Muscle of back (tissue), 13 donors: ENCODE measurements at places on chromosomes 16 and 17. TPM values are rescaled to one million over a fixed set of nuclear protein-coding genes. Genes with fewer than 3 reads are reported as not detected.

DNA sequence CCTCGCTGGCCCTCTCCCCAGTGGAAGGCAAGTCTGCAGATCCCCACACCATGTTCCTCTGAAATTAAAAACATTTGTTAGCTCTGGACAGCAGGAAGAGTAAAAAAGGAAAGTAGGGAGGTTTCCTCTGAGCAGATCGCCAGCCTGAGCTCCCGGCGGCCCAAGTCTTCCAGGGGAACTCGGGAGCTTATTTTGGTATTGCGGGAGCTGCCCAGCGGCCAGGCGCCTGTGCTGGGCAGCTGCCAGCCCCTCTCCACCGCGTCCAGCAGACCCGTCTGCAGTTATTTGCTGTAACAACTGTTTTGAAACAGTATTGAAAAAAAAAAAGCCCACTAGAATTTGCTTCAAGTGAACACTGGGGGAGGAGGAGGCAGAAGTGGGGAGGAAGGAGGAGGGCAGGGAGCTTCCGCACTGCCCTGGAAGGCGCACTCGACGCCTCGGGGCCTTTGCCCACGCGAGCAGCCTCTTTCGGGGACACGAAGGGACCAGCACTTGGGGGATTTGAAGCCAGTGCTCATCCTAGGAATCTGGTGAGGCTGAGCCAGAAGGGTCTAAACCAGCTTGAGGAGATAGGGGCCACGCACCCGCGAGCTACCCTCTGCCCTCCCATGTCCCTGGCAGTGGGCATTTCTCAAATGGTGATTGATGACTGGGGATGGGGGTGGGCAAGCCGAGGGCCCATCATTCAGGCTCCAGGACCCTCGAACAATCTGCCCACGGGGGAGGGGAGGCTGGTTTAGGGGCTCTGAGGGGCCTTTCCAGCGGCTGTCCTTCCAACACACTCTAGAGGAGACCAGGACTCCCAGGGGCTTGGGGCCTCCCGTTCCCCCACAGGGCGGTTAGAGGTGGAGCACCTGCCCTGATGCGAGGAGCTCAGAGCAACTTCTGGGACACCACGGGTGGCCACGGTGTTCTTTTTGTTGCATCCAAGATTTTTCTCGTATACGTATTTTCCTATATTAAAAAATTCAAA, 3.0 kb upstream of the BAHCC1 start:
- DNase-seq, result peak; percentile 84

- no peak for DNase-seq
These were observed 10.8 kb downstream of the LYRM1 start for GRCh38 chr16:20911361-20911760.

GRCh38 chr16:81651758-81652718, 127.1 kb upstream of the PLCG2 start:
- DNase-seq, result peak; percentile 66

GRCh38 chr17:68344701-68345136, 53.4 kb downstream of the ARSG start:
- DNase-seq, result no peak

ZP2 gene
- polyA plus RNA-seq, result 0.13 TPM

- DNase-seq, result peak; percentile 57
These were observed 18.6 kb upstream of the PITPNM3 start for GRCh38 chr17:6574687-6575595.

- DNase-seq, result no peak
These were observed 54.0 kb downstream of the AKAP1 start for GRCh38 chr17:57138956-57139576.

CYBA gene
- 29.2 TPM for polyA plus RNA-seq

MBTD1 gene
- polyA plus RNA-seq, result 25.6 TPM

TMEM238L gene
- polyA plus RNA-seq, result not detected

SSTR5 gene
- polyA plus RNA-seq, result not detected

GRCh38 chr17:33234930-33235685, 58.0 kb downstream of the ASIC2 start:
- peak; percentile 27 for DNase-seq

C16orf82 gene
- polyA plus RNA-seq, result not detected

DNA sequence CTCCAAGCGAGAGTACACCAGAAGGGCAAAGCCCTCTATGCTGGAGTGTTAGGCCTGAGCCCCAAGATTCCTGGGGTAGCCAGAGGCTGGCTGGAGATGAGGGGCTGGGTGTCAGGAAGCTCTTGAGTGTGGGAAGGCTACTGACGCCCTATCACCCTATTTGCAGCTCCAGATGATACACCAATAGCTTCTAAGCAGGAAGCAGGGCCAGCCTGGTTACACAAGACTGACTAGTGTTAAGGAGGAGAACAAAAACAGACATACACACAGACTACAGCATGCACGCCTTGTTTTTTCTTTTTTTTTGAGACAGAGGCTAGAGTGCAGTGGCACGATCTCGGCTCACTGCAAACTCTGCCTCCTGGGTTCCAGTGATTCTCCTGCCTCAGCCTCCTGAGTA, 15.9 kb downstream of the POLR3K start:
- no peak for DNase-seq

GRCh38 chr17:72725433-72726068, 366.9 kb downstream of the SLC39A11 start:
- peak; percentile 58 for DNase-seq

- no peak for DNase-seq
These were observed 29.8 kb upstream of the ANKFY1 start for GRCh38 chr17:4293572-4293971.

DNA sequence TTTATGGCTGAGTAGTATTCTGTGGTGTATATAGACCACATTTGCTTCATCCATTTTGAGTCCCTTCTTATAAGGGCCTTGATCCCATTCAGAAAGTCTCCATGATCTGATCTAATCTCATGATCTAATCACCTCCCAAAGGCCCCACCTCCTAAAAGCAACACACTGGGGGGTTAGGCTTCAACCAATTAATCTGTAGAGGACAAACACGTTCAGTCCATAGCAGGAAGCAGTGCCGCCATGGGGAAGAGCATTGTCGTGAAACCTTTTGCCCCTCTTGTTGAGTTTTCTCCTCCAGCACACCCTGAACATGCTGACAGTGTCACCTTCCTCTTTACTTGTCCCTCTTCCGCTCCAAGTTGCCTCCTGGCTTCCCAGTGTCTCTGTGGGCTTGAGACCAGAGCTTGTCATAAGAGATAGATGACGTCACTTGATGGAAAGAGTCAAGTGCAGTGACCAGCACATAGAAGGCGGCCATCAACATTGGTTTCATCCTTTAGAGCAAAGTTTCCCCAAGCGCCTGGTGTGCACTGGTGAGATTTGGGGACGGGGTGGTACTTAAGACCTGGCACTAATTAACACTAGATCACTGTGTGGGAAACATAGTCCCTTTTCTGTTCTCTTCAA, 74.1 kb downstream of the PRKCB start:
- no peak for DNase-seq

SMIM22 gene
- polyA plus RNA-seq, result 0.52 TPM

KRTAP9-2 gene
- polyA plus RNA-seq, result not detected

DNA sequence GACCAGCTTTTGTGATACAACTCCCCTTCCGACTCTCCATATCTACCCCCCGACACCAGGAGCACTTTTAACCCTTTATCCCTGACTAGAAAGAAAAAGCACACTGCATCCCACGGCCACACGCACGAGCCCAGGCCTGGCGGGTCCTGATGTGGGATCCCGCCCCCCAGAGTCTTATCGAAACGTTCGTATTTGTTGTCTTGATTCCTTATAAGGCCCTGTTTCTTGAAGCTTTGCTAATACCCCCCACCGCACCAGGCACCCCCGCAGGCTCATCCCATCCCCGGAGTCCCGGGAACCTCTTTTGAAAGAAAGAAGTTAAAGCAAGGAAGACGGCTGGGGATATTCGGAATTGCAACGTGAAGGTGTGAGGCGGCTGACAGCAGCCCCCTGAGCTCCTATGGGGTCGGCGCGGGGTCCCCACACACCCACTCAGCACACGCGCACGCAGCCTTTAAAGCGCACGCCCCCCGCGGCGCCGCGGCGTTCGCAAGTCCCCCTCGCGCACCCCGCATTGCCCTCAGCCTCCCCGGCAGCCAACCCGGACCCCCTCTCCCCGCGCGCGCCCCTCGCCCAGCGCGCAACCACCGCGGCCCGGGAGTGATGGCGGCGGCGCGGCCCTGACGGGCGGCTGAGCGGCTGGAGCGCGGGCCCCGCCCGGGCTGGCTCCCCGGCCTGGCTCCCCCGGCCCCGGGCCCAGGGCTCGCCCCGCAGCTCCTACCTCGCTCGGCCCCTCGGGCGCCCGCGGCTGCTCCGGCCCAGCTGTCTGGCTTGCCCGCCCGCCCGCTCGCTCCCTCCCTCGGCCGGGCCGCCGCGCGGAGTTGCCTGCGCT, 448 bp downstream of the STAT5B start:
- peak; percentile 77 for DNase-seq

OTOP3 gene
- not detected for polyA plus RNA-seq

ARHGDIG gene
- polyA plus RNA-seq, result 0.40 TPM

DNA sequence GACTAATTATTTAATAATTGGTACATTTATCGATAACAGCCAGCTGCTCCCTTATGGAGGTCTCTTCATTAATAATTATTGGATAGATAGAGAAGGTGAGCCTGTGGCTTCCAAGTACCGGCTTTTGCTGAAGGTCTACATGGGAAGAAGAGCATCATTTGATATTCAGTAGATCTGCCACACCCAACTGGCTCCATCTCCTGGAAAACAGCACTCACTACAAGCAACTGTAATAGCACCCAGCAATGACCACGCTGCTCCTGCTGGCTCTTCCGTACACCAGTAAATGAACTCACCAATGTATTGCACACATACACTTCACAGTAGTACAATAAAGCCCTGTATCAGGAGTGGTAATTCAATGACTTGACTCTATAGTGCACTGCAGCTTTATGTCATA, 19.5 kb downstream of the MARVELD3 start:
- no peak for DNase-seq

DNA sequence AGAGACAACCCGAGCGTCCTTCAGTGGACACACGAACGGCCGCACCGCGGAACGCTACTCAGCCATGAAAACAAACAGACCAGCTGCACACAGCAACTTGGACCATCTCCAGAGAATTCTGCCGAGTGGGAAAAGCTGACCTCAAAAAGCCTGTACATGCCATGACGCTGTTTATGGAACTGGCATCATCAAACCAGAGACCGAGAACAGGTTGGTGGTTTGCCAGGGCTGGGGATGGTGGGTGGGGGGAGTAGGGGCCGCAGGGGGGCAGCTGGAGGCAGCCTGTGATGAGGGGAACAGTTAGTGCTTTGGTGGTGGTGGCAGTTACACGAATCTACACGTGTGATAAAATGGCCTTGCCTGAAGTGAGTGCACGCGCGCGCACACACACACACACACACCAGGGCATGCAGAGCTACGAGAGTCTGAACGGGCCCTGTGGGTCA, 169.8 kb downstream of the LAT start:
- DNase-seq, result no peak

GRCh38 chr16:78902321-78902720, 698.2 kb downstream of the MAF start:
- DNase-seq, result no peak

DNA sequence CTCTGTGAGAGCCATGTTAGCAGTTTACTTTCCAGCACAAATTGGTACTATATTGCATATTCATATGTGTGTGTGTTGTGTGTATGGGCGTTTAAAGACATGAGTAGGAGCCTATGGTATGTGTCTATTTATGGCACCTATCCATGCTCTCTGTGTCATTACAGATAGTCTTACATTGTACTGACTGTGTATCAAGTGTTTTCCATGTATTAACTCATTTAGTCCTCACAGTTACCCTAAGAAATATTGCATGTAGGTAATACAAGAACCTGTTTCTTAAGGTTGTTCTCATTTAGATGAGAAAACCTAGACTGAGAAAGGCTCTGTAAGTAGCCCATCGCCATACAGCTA, 1.6 kb downstream of the ALG1 start:
- no peak for DNase-seq

- no peak for DNase-seq
These were observed 10.6 kb upstream of the IRX3 start for GRCh38 chr16:54297154-54297553.

CD300A gene
- 3.5 TPM for polyA plus RNA-seq

- no peak for DNase-seq
These were observed 17.0 kb upstream of the DNASE1 start for GRCh38 chr16:3637371-3637923.

SGCA gene
- polyA plus RNA-seq, result 300 TPM

- no peak for DNase-seq
These were observed 198.0 kb downstream of the RPTOR start for GRCh38 chr17:80742581-80743180.

GRCh38 chr17:41658846-41659245, 29.8 kb upstream of the EIF1 start:
- no peak for DNase-seq

GRCh38 chr17:42399948-42400843, 12.0 kb upstream of the STAT3 start:
- no peak for DNase-seq

KRTAP4-3 gene
- not detected for polyA plus RNA-seq

- DNase-seq, result no peak
These were observed 134.2 kb downstream of the HS3ST2 start for GRCh38 chr16:22948058-22948602.

TIMP2 gene
- polyA plus RNA-seq, result 192 TPM

CDT1 gene
- polyA plus RNA-seq, result 18.6 TPM

GRCh38 chr16:10983159-10983558, 38.8 kb downstream of the CLEC16A start:
- DNase-seq, result no peak

GRCh38 chr16:17561056-17561455, 90.3 kb upstream of the XYLT1 start:
- DNase-seq, result no peak

DNA sequence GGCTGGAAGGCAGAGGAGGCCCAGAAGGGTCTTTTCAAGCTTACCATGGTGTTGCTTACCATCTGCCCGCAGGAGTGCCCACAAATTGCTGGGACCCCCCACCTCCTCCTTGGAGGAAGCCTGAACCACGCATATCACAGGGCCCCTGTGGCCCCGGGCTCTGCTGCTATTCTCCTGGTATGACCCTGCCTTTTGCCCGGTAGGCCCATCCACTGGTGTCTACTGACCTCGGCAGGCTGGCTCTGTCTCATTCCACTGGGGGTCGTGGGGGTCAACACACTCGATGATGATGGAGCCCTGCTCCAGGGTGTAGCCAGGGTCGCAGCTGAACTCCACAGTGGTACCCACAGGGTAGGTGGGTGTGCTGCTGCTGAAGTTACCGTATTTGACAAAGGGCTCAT, 8.2 kb upstream of the PHF12 start:
- DNase-seq, result no peak

LLGL2 gene
- 5.1 TPM for polyA plus RNA-seq

- DNase-seq, result peak; percentile 95
These were observed 6.8 kb downstream of the SLC6A2 start for GRCh38 chr16:55662644-55663031.

TP53TG3 gene
- not detected for polyA plus RNA-seq

GRCh38 chr16:22677024-22677830, 136.7 kb upstream of the HS3ST2 start:
- no peak for DNase-seq
